ENCODE measurements at places on chromosomes 4 and X. TPM values are rescaled to one million over a fixed set of nuclear protein-coding genes. Genes with fewer than 3 reads are reported as not detected.

- H3K4me3 ChIP-seq = no peak overlapping the region
- no peaks in the 10 kb centered on the region for H3K27me3 ChIP-seq
- H3K27ac ChIP-seq = no peak overlapping the region
- H3K36me3 ChIP-seq = no peaks in the 10 kb centered on the region
- peaks cover under 1% of the 10 kb centered on the region for H3K4me1 ChIP-seq
These were observed 42.4 kb upstream of the GATB start for GRCh38 chr4:151803246-151803645.

Gene IGSF1
- total RNA-seq = not detected

- H3K36me3 ChIP-seq = peaks cover 4% of the 10 kb centered on the region
- no peaks in the 10 kb centered on the region for H3K4me1 ChIP-seq
- no peak overlapping the region for H3K4me3 ChIP-seq
- no peak overlapping the region for H3K27ac ChIP-seq
These were observed 100.8 kb downstream of the NCAPG start for GRCh38 chr4:17911608-17912007.

GRCh38 chr4:53599632-53600031, 8.3 kb upstream of the LNX1 start:
- no peaks in the 10 kb centered on the region for H3K36me3 ChIP-seq
- H3K27me3 ChIP-seq = peaks cover 19% of the 10 kb centered on the region
- DNase-seq = no peak
- H3K4me1 ChIP-seq = no peaks in the 10 kb centered on the region
- no peak overlapping the region for H3K4me3 ChIP-seq
- H3K27ac ChIP-seq = no peak overlapping the region

Gene REELD1
- 1.4 TPM for total RNA-seq

DNA sequence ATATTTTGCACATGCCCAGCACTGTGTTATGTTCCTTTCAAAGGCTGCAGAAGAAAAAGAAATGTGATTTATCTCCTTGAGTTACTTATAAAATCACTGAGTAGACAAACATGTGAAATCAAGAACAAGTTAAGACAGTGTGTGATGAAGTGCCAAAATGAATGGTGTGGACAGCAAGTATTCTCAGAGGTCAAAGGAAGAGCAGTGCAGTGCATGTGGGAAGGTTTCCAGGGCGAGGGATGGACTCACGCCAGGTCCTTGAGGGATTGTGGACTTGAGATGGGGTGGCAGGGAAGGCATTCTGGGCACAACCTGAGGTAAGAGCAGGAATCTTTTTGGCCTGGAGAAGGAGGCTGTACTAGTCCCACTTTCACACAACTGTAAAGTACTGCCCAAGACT, 115.5 kb downstream of the FNIP2 start:
- H3K36me3 ChIP-seq = no peaks in the 10 kb centered on the region
- H3K27me3 ChIP-seq = no peaks in the 10 kb centered on the region

All from T-helper 17 cell (primary cell).